ENCODE measurements at places on chromosomes 3 and 15.

DNA sequence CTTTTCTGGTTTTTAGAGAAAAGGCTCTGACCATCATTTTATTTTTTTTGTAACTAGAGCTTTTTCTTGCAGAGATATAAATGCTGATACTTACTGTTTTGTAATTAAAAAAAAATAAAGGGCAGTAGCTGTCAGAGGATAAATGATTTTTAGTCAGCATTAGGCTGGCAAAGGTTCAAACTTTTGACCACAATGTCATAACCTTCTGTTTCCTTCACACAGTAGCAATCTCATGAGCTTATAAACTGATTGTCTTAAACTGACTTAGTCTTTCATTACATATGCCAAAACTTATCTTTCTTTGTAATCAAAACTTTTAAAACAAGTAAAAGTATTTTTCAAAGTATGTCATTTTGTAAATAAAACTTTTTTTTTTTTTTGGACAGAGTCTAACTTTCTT lies 841.9 kb downstream of the OTOL1 start:
- DNase-seq: no peak

- no peak for DNase-seq
These were observed 2.3 kb upstream of the HAPLN3 start for GRCh38 chr15:88897456-88898194.

- no peak for DNase-seq
These were observed 597 bp upstream of the GBE1 start for GRCh38 chr3:81761904-81762580.

- no peak for DNase-seq
These were observed 233.3 kb downstream of the TIGIT start for GRCh38 chr3:114527036-114527644.

GRCh38 chr15:49339656-49340055 lies 83.4 kb upstream of the FGF7 start:
- no peak for DNase-seq

GRCh38 chr3:172786036-172786435 lies 35.5 kb downstream of the ECT2 start:
- DNase-seq: no peak

DNA sequence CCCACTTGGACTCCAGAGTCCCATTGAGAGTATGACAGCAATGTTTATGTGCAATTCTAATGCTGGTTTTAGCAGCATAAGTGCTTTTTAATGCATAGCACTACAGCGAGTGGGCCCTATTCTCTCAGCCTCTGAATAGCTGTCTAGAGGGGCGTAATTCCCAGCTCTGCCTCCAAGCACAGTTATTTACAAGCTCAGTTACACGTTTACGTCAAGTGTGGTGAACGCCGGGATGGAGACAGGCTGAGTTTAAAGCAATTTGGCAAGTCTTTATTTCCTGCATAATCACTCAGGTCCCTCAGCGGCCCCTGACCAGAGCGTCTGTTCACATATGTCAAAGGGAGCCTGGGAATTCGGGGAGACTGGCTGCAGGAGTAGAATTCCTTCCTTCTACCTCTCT lies 43.9 kb downstream of the SOX14 start:
- DNase-seq: no peak

- no peak for DNase-seq
These were observed 452.8 kb downstream of the NAALADL2 start for GRCh38 chr3:175311946-175312345.

GRCh38 chr3:130933801-130934345 lies 40.0 kb downstream of the ATP2C1 start:
- no peak for DNase-seq

GRCh38 chr3:4359805-4360502 lies 56.8 kb downstream of the SETMAR start:
- DNase-seq: no peak
